ENCODE measurements at places on chromosomes 1 and 21.

- DNase-seq: no peak
Observed at GRCh38 chr1:222109836-222110235, 367.9 kb upstream of the DUSP10 start.

GRCh38 chr1:157485793-157486192 is 66.5 kb downstream of the FCRL5 start:
- no peak for DNase-seq

DNA sequence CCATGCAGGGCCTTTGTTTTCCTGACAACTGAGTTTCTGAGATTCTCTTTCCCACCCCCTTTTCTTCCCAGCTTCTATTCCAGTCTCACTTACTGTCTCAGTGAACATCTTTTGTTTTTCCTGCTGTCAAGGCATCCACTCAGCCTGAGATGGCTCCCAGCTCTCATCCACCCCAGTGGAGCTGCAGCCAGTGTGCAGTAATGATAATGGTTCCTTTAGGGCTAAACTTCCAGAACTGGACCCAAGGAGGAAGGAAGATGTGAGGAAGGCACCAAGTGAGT is 44.4 kb upstream of the KIRREL1 start:
- DNase-seq: no peak

DNA sequence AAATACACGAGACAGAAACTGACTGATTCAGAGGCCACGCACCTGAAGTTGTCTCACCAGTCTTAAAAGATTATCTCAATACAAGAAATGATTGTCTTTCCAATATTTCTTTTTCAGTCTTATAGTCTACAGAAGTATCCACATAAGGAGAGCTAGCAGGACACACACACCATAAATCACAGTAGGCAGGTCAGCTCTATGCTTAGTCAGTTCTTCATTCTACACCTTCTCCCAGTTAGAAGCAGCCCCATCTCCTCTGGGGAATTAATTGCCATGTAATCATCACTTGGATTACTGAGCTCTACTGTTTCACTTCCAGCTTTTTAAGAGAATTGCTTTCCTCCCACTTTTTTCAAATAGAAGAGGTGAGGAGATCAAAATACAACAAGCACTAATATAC is 59.6 kb downstream of the SMYD3 start:
- DNase-seq: no peak

Measured in GM18507 (cell line).